ENCODE measurements at places on chromosomes 1 and 21.

DNA sequence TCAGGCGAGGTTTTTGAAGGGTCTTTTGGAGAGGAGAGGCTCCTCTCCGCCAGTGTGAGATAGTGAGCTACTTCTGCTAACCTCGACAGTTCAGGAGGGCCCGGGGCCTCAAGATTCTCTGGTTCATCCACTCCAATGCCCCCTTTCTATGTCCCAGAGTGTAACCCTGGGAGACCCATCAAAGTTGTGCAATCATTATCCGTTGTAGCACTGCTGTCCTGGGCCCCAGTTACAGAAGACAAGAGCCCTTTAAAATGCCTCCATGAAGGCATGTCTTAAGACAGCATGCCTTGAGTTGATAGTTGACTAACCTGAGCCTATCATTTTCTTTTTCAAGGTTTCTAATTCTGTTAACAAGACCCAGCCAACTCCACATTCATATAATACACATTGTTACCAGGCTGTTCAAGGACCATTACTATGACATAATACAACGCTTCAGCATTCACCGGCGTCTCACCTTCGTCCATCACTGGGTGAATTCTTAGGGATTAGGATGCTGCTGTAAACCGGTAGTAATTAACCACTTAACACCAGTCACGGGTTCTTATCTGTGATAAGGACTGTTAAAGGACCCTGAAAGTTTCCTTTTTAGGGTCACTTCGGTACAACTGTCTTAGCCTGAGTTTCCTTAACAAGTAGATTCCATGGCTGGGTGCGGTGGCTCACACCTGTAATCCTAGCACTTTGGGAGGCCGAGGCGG, 37.4 kb upstream of the CDC42BPA start:
- DNase-seq = no peak

GRCh38 chr1:88984569-88984968, 7.9 kb downstream of the KYAT3 start:
- DNase-seq = no peak

GRCh38 chr1:5490635-5491034, 501.6 kb downstream of the NPHP4 start:
- no peak for DNase-seq

GRCh38 chr1:14167884-14168283, 430.6 kb upstream of the KAZN start:
- no peak for DNase-seq

- no peak for DNase-seq
Observed at GRCh38 chr1:234881893-234882771, 246.5 kb downstream of the TOMM20 start.

DNA sequence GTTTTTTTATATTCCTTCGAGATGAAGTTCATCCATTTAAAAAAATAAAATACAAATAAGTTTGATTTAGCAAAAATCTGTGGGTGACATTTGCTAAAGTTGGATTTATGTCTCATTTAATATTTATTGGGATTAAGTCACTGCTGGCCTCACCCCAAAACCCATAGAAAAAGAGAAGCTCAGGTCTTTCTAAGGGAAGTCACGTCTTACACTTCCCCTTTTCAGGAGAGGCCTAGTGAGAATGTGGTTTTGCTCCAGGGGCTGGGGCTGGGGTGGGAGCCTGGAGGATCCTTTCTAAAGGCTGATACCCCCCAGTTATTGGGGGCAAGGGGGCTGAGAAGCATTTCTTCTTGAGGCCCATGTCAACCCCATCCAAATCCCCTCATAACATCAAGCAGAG, 300.3 kb downstream of the DSCAM start:
- no peak for DNase-seq

- no peak for DNase-seq
Observed at GRCh38 chr1:37704966-37705365, 12.7 kb downstream of the CDCA8 start.

DNA sequence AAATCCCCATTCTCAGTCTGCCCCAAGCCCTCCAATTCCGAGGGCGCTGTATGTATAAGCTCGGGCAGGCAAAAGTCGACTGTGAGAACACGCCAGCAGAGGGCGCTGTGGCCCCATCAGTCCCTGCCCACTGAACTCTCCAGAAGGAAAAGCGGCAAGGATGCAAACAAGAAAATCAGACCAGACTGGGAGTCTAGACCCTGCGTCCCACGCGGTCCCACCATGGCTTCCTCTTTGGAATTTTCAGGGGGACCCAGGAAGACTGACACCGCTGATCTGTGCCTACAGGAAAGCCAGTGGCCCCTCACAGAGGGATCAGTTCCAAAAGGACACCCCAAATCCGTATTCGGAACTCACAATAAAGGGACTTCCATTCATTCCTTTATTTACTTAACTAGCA, 19.5 kb downstream of the TEX35 start:
- peak; percentile 12 for DNase-seq

GRCh38 chr21:28410256-28410655, 582.4 kb downstream of the LTN1 start:
- DNase-seq = no peak

DNA sequence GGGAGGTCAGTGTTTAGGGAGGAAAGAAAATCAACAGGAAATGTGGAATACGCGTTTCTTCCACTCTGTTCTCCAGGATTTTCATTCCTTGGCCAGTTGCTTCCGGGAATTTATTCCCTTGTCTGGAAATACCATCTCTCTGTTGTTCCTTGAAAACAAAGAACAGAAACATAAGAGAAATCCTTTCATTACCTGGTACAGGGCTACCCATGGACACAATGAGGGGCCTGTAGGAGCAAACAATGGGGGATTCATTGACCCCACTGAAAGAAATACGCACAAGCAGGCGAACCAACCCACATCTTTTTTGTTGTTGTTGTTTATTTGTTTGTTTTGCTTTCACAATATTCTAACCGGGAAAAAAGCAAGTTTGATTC, 20.0 kb upstream of the BACE2 start:
- DNase-seq = no peak

- DNase-seq = no peak
Observed at GRCh38 chr1:107171333-107171732, 30.5 kb downstream of the NTNG1 start.

DNA sequence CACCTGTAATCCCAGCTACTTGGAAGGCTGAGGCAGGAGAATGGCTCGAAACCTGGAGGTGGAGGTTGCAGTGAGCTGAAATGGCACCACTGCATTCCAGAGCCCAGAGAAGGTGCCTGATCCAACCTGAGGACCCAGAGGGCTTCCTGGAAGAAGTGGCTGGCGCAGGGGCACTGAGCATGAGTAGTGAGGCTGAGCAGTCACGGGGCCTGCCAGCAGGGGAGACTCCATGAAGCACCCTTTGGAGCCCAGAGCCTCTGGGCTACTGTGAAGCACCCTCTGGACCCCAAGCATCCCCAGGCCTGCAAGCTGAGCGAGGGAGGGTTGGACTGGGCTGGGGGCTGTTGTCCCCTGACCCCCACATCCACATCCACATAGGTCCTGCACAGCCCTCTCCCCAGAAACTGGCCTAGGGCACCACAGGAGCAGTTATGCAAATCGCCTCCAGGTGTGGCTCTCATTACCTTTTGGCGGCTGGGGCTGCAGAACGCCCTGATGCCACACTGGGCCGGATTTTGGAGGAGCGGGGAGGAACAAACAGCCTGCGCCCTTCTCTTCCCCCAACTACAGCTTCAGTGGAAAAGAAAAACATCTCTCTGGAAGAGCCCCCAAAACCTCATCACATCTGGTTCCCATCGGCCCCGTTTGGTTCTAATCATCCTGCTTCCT, 78.2 kb upstream of the TARDBP start:
- DNase-seq = no peak

GRCh38 chr21:17779496-17779895, 39.7 kb downstream of the C21orf91 start:
- no peak for DNase-seq

GRCh38 chr1:12467570-12468286, 150.3 kb downstream of the DHRS3 start:
- no peak for DNase-seq

DNA sequence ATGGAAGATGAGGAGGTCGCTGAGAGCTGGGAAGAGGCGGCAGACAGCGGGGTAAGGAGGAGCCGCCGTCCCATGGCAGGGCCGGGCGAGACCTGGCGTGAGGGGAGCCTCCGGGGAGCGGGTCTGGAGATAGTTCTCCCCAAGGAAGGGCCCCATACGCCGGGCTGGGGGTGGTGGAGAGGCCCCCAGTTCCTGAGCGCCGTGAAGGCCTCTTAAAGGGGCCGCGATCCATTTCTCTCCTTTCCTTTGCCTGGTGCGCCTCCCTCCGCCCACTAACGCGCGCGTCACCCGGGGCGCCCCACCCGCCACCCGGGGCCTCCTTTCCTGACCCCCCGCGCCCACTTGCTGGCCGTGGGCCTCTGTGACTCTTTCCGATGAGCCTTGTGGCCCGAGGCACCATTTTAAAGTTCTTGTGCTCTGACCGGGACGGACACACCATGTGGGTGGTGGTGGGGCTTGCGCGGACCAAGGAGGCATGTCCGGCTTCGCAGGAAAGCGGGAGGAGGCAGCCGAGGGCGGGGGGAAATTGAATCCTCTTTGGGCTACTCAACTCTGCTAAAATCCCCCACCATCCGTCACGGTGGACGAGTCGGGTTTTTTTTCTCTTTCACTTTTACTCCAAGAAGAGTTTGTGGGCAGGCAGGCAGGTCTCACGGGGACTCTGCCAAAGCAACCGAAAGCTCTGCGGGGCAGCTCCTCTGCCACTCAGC, 371 bp downstream of the SZRD1 start:
- peak; percentile 76 for DNase-seq

DNA sequence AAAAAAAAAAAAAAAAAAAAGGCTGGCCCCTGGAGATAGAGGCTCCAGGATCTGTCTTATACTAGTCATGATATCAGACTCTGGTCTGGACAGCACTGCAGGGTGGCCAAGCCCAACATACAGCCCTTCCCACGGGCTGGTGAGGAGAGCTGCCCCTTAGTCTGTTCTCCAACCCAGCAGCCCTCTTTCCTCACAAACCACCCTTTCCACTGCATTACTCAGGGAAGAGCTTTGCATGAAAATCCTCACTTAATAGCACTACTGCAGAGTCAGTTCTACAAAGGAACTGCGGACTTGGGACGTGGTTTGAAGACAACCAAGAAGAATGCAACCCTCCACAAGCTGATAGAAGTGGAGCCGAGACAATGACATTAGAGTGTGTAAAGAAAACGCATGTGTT, 5.7 kb downstream of the BCAR3 start:
- DNase-seq = no peak

GRCh38 chr1:206631085-206631509, 4.2 kb upstream of the DYRK3 start:
- no peak for DNase-seq

GRCh38 chr1:184825571-184825970, 70.9 kb upstream of the EDEM3 start:
- no peak for DNase-seq

- no peak for DNase-seq
Observed at GRCh38 chr1:182095946-182096345, 34.4 kb upstream of the ZNF648 start.

DNA sequence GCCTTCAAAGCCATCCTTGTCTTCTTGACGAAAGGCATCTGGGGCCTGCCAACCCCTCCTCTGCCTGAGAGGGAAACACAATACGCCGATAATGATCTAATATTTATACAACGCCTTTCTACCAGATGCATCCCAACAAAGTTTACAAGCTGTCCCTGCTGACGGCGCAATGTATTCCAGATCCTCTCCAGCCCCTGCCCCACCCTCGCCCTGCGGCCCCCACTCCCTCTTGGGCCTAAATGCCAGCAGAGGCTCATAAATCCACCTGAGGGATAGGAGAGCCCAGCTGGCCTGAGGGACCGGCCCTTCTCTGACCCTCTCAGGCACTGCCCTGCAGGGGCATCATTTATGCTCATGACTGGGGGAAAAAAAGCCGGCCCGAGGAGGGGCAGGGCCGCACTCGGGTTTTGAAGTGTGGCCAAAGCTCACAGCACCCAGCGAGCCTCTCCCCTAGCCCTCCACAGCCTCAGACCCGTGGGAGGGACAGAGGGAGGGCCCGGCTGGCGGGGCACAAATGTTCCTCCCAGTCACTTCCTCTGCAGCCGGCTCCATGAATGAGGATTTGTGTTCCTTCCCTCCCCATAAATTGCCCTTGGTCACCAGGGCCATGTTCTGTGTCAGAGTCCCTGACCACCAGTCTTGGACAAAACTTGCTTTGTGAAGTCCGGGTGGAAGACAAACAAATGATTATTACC, 140.3 kb downstream of the FOXD2 start:
- no peak for DNase-seq

- DNase-seq = no peak
Observed at GRCh38 chr1:30705698-30706097, 17.7 kb downstream of the MATN1 start.

- no peak for DNase-seq
Observed at GRCh38 chr1:68950036-68950435, 453.2 kb upstream of the DEPDC1 start.

Measured in T-helper 22 cell (primary cell).